Natural killer cell treated with Interleukin-12 subunit alpha and Interleukin-12 subunit beta and Interleukin-15 and Interleukin-18, amount 100 ng/mL, for 72 hours (primary cell): ENCODE measurements at places on chromosomes 4 and X.

- DNase-seq: no peak
Observed at GRCh38 chr4:1958276-1959103, 50.3 kb downstream of the NELFA start.

DNA sequence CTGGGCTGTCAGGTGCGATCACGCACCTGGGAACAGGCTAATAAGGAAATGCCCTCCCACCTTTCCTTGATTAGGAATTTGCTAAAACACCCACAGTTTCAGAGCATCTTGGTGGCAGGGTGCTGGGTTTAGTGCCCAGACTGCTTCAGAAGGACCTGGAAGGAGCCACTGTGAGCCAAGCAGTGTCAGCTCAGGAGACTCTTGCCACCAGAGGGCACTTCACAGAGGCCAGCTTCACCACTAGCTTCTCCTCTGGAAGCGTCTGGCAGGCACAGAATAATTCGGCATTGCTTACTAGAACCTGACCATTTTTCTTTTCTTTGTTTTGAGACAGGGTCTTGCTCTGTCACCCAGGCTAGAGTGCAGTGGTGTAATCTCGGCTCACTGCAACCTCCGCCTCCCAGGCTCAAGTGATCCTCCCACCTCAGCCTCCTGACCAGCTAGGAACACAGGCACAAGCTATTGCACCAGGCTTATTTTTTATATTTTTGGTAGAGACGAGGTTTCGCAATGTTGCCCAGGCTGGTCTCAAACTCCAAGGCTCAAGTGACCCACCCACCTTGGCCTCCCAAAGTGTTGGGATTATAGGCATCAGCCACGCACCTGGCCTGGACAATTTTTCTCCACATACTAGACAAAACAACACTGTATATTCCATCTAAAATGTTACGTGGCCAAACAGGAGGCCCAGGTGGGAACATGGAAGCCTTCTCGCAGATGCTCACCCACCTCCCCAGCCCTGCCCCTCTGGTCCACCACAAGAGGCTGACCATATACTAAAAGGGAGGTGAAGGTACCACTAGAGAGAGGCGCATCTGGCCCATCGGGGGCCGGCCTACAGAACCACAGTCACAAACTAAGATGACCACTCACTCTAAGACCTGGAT, 14.1 kb downstream of the NOP14 start:
- DNase-seq: no peak

DNA sequence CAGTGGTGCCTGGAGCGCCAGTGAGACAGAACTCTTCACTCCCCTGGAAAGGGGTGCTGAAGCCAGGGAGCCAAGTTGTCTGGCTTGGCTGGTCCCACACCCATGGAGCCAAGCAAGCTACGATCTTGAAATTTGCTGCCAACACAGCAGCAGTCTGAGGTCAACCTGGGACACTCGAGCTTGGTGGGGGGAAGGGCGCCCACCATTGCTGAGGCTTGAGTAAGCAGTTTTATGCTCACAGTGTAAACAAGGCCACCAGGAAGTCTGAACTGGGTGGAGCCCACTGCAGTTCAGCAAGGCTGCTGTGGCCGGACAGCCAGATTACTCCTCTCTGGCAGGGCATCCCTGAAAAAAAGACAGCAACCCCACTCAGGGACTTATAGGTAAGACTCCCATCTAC, 149.5 kb downstream of the EDA2R start:
- DNase-seq: no peak

GRCh38 chr4:96343836-96344235, 503.9 kb downstream of the PDHA2 start:
- DNase-seq: no peak

- no peak for DNase-seq
Observed at GRCh38 chr4:82592639-82593038, 30.9 kb upstream of the TMEM150C start.

DNA sequence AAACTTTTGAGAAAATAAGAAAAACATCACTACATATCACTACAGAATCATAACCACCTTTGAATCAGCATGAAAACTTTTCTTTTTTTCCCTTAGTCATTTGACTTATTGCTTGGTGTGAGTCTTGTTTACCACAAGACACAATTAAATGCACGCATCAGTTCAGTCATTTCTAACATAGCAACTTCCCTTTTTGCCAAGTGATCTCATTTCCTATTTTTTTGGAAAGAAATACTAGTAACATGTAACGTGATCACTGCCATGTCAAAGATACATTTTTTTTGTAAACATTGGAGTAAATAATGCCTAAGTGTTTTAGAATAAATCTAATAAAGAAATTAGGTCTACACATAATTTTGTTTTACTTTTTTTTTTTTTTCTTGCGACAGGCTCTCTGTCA, 5.1 kb upstream of the CXCL8 start:
- no peak for DNase-seq

- DNase-seq: no peak
Observed at GRCh38 chr4:139834226-139834662, 168.6 kb downstream of the MGST2 start.
